Endodermal cell (in vitro differentiated cells): ENCODE measurements at places on chromosomes 3 and 15. TPM values are rescaled to one million over a fixed set of nuclear protein-coding genes. Genes with fewer than 3 reads are reported as not detected.

The WNT5A gene
- total RNA-seq, result 0.59 to 2.4 TPM (median 1.4 TPM) in 3 replicates

- DNase-seq, result no peak
- no peaks in the 10 kb centered on the region for H3K27me3 ChIP-seq
- no peak overlapping the region for H3K27ac ChIP-seq
- H3K4me3 ChIP-seq, result peak overlapping the region; percentile 29
- no peaks in the 10 kb centered on the region for H3K4me1 ChIP-seq
Measured at GRCh38 chr3:124791142-124791541, 60.9 kb downstream of the UMPS start.

- no peaks in the 10 kb centered on the region for H3K27me3 ChIP-seq
- H3K4me1 ChIP-seq, result no peaks in the 10 kb centered on the region
- H3K27ac ChIP-seq, result peak overlapping the region; percentile 85
- DNase-seq, result no peak
- H3K36me3 ChIP-seq, result no peaks in the 10 kb centered on the region
Measured at GRCh38 chr3:78986416-78987101, 781.2 kb downstream of the ROBO1 start.

GRCh38 chr3:62151591-62151990, 221.8 kb downstream of the FEZF2 start:
- no peak overlapping the region for H3K4me3 ChIP-seq
- no peak overlapping the region for H3K27ac ChIP-seq
- no peaks in the 10 kb centered on the region for H3K27me3 ChIP-seq
- H3K4me1 ChIP-seq, result no peaks in the 10 kb centered on the region

DNA sequence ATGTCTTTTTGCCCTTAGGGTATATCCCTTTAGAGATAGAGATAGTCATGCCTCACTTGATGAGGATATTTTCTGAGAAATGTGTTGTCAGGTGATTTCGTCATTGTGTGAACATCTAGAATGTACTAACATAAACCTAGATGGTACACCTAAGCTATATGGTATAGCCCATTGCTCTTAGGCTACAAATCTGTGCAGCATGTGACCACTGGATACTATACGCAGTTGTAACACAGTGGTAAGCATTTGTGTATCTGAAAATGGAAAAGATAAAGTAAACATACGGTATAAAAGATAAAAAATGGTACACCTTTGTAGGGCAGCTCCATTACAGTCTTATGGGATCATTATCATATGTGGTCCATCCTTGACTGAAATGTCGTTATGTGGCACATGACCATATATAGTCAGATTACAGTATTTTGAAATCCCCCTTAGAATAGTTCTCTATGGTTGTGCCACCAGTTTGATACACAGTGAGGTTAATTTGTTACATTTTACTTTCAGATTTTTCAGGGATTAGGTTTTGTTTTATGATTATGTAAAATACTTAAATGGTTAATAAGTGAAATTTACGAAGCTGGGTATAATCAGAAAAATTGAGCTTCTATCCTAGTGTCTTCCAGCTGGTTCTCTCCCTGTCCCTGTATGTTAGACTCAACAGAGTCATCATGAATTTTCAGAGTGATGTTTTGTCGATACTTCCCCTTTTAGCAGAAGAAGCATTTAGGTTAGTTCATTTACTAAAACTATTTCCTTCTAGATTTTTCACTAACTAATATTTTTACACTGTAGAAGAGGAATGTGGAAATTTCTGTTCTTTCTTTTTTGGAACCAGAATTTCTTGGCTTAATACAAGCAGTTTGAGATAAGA, 12.8 kb downstream of the SETD5 start:
- no peak overlapping the region for H3K27ac ChIP-seq
- no peaks in the 10 kb centered on the region for H3K27me3 ChIP-seq
- H3K4me1 ChIP-seq, result no peaks in the 10 kb centered on the region
- no peak for DNase-seq

GRCh38 chr3:113744941-113745755, 901 bp downstream of the NAA50 start:
- peak overlapping the region; percentile 97 for H3K4me3 ChIP-seq
- DNase-seq, result peak; percentile 85
- peaks cover 9% of the 10 kb centered on the region for H3K4me1 ChIP-seq
- no peaks in the 10 kb centered on the region for H3K27me3 ChIP-seq
- H3K27ac ChIP-seq, result peak overlapping the region; percentile 100
- no peaks in the 10 kb centered on the region for H3K36me3 ChIP-seq
